ENCODE measurements at places on chromosomes 2 and 18.
A peak's percentile ranks its signal among the peaks of the same experiment; 100 is the strongest.

DNA sequence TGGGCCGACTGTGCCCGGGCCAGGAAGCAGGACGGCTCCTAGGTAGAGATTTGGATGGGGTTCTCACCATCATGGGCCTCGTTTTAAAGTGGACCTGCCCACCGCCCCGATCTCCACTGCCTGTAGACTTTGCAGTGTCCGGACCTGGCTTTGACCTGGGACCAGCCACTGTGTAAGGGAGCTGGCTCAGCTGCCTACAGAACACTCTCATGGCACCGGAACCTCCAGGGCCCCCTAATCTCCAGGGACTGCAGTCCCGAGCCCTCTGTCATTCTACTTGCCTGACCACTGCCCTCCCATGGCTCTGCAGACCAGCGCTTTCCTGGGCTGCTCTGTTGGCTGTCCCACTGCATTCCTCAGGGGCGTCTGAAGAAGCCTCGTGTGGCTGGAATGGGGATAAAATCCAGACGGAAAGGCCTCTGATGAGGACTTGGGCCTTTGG lies 120.8 kb downstream of the GLI2 start:
- DNase-seq: peak; percentile 79

GRCh38 chr2:162241571-162241970 lies 1.7 kb downstream of the FAP start:
- DNase-seq: no peak

- DNase-seq: no peak
Observed at GRCh38 chr2:196587056-196587455, 52.5 kb upstream of the CCDC150 start.

- no peak for DNase-seq
Observed at GRCh38 chr2:10195278-10196109, 73.0 kb downstream of the RRM2 start.

- no peak for DNase-seq
Observed at GRCh38 chr2:96024336-96025193, 10.2 kb downstream of the GPAT2 start.

DNA sequence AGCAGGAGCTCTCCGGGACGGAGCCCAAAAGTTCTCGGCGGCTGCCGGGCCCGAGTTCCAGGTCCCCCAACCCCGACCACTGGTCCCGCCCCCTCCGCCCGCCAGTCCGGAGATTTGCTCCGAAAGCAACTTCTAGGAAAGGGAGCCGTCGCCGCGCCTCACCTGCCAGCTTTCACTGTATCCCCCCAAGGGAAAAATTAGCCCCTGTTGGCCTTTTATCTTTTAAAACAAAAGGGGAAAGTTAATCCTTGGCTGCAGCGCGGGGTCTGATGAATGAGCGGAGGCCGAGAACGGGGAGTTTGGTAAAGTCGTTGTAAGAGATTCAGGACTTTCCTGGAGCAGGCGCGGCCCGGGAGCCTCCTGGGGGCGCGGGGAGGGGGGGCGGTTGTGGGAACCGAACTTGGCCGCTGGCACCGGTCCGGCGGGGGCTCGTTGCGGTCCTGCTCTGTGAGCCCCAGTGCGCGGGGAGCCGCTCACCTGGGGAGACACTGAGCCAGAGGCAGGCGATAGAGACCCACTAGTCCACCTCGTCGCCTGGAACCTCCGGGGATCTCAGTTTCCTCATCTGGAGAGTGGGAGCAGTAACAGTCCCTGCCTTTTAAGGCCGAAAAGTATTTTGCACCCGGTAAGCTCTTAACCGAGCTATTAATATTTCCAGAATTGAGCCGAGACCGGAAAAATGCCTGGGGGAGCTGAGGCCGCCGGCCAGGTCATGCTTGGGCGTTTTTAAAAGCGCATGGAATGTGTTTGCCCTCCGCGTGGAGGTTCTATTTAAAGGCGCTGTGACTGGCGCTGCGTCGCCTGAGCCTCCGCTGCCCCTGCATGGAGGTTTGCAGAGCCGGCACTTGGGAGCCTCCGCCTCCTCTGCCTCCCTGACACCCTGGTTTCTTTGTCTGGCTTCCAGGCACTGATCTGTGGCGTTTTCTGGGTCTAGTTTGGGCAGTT lies 1.1 kb downstream of the EFHD1 start:
- peak; percentile 14 for DNase-seq

GRCh38 chr2:60483401-60483800 lies 70.1 kb downstream of the BCL11A start:
- DNase-seq: no peak

- no peak for DNase-seq
Observed at GRCh38 chr2:188813315-188813714, 160.9 kb upstream of the COL3A1 start.

DNA sequence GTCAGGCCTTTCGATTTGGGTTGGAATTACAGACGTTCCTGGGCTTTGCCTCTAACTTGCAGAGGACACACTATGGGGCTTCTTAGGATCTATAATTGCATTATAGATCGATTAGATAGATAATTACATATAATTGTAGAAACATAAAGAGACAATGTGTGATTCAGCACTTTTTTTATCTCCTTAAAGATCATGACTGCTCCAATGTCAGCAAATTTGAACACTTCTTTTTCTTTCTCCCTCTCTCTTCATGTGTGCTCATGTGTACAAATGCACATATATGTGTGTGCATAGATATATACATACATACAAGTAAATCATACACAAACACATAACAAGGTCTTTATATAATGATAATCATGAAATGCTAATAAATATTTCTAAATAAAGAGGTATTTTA lies 1261.2 kb upstream of the SLC39A10 start:
- no peak for DNase-seq

- peak; percentile 59 for DNase-seq
Observed at GRCh38 chr2:241833101-241833663, 24.2 kb downstream of the NEU4 start.

GRCh38 chr2:46072101-46072820 lies 224.9 kb upstream of the EPAS1 start:
- DNase-seq: no peak

DNA sequence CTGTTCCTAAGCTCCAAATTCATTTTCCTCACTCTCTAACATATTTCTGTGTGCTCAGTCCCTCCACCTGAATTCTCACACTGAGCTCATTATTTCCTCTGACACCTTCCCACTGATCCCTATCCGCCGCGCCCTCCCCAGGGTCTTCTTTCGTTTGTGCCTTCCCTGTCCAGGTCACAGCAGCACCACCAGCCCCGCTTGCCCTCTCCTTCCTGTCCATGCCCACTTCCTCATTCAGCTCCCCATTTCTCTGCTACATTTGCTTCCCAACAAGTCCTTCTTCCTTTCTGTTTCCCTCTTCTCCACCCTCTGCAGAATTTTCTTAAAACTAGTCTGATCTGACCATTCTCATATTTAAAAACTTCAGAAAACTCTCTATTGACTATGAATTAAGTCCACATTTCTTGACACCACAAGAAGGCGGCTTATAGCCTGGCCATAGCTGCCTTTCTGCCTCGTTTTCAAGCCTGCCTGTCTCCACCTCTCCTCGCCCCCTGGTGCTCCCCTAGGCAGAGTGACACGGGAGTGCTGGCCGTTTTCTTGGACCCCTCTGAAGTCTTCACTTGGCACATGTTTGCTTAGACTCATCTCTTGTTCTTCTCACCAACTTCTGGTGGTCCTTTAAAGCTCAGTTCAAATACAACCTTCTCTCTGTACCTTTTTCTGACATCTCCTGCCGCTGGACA lies 138.7 kb upstream of the BOD1L2 start:
- DNase-seq: no peak

GRCh38 chr2:86025229-86025820 lies 80.4 kb downstream of the POLR1A start:
- DNase-seq: no peak

DNA sequence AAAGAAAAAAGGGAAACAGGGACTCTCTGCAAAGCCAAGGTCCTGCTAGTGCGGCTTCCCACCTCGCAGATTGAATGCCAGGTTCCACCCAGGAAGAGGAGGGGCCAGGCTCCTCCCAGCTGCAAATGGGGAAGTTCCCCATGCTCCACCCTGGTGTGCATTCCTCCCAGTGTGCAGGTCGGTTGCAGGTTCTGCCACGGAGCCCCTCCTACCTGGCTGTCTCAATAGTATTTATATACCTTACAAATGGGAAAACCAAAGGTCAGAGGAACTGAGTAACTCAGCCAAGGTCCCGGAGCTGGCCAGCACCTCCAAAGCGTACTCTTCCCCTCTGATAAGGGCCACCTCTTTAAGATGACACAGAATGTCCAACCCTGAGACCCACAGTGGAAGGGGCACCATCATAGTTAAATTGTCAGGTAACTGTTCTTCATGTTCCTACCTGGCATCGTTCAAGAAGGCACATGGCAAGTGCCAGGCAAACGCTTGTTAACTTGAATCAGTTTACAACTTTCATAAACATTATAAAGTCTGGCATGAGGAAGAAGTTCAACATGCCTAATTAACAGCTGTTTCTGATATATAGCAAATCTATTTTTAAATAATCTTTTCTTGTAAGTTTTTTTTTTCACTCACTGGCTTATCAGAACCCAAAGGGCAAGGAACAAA lies 35.5 kb downstream of the POU3F3 start:
- DNase-seq: no peak

- DNase-seq: no peak
Observed at GRCh38 chr2:230914886-230915285, 10.2 kb downstream of the GPR55 start.

DNA sequence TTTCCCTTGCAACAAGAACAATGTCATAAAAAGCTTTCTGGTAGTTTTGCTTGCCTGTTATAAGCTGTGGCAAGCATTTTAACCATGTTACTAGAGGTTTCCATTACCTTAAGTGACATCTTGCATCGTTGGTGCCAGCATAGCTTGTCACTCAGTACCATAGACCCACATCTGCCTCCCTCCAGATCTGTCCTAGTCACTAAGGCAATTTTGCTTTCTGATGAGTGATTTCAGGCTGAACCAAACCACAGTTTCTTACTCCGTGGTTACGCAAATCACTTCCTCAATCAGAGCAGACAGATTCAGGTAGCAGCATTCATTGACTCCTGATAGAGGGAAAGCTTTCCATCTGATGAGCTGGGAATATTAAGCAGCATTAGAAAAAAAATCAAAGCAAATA lies 1057.5 kb upstream of the FAM98A start:
- DNase-seq: no peak

- DNase-seq: peak; percentile 92
Observed at GRCh38 chr18:3481696-3482210, 31.8 kb downstream of the TGIF1 start.

DNA sequence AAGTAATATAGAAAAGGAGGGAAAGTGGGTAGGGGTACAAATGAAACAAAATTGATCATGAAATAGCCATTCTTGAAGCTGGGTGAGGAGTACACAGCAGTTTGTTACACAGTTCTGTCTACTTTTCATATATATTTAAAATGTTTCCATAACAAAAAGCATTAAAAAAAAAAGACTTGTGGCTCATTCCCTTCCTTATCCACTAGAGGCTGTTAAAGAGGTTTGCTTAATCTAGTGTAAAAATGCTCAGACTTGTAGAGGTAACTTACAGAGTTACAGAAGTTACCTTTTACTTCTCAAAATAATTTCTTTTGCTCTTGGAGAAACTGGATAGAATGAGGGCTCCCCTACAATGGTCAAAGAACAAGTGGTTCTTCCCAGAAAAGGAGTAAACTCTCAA lies 8.1 kb upstream of the WIPF1 start:
- no peak for DNase-seq

- no peak for DNase-seq
Observed at GRCh38 chr18:62017618-62018017, 124.8 kb upstream of the RNF152 start.

DNA sequence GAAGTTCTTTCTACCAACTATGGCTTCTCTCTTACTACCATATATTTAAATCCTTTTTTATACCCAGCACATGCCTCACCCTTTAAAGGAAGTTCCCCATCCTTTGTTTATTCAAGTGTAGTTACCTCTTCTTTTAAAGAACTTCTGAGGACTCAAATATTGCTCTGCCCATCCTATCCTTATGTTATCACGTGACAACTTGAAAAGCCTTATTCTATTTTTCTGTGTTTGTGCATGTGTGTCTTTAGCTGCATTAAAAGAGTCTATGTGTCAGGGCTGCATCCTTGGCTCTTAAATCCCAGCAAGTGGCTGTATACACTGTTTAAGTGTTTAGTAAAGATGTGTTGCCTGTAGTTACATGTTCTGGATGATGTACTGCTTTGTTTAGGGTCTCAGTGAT lies 22.5 kb downstream of the FSHR start:
- no peak for DNase-seq

DNA sequence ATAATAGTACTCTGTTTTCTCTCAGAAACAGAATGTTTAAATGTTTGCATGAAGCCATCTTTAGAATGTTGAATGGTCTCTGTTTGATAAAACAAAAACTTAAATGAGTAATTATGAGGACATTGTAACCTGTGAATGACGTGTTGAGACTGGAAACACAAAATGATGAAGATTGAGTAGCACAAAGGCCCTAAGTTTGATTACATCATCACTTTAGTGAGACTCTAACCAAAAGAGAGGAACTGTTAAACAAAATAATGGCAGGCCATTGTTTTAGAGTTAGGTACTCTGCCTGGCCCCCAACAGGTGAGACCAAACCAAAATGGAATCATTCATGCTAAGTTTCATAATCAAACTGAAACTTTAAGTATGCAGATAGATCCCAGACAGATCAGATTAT lies 1561.7 kb upstream of the SLC39A10 start:
- DNase-seq: no peak

- no peak for DNase-seq
Observed at GRCh38 chr18:46916551-46917107, 678 bp downstream of the PIAS2 start.

DNA sequence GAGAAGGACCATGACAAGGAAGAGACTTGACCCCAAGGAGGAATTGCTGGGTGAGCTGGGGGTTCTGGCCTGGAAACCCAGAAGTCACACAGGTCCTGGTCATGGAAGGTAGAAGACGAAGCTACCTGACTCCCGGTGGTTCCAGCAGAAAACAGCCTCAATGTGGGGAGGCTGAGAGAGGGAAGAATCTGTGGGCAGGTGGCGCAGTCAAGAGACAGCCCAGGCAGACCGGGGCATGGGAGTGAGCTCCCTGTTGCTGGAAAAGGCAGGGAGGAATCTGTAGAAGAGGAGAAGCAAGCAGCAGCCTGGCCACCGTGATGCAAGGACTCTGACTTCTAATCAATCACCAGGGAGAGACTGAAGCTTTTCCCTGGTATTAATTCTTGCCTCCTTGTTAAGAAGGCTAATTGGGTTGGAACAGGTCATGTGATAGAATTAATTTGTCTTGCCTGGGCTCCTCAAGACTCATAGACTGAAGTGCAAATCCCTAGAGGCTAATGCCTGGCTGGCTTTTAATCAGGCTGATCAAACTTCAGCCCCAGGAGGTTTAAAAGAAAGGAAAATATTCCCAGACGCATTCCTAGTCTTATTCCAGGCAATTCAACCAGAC lies 30.1 kb downstream of the CNGA3 start:
- DNase-seq: no peak
